Aorta (tissue), 5 donors: ENCODE measurements at places on chromosomes 5 and 9. TPM values are rescaled to one million over a fixed set of nuclear protein-coding genes. Genes with fewer than 3 reads are reported as not detected.

DNA sequence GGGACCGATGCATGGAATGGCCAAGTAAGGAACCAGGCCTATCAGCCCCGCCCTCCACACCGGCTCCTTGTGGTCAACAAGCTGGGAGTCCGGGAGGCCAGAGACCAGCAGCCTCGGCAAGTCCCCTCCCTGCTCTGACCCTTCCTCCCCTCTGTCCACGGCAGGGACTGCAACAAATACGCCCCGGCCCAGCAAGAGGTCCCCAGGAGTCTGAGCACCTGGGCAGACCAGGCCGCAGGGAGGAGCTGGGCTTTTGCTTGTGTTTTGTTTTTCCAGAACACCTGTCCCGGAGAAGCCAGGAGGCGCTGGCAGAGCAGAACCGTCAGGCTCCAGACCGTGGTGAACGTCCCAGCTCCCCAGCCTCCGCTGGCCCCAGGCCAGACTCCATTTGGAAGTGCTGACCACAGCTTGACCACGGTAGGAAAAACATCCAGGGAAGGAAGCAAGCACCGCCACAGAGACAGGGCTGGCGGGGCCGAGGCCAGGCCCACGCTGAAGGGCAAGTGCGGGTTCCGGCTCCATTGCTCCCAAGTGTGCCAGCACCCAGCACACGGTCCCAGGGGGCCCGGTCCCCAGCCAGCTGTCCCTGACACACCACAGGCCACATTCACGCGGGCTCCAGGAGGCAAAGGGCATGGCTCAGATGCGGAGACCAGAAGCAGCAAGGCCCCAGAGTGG is 56.7 kb downstream of the VAV2 start:
- H3K36me3 ChIP-seq = peaks cover 3% of the 10 kb centered on the region
- DNase-seq = no peak
- H3K4me3 ChIP-seq = no peak overlapping the region
- no peaks in the 10 kb centered on the region for H3K4me1 ChIP-seq

- no peak overlapping the region for H3K27ac ChIP-seq
- H3K4me3 ChIP-seq = no peak overlapping the region
- H3K36me3 ChIP-seq = no peaks in the 10 kb centered on the region
- no peak for DNase-seq
Observed at GRCh38 chr5:167104351-167104750, 1187.1 kb upstream of the WWC1 start.

GRCh38 chr9:113250807-113251206 is 24.6 kb downstream of the CDC26 start:
- H3K27ac ChIP-seq = no peak overlapping the region
- H3K4me1 ChIP-seq = no peaks in the 10 kb centered on the region
- no peak overlapping the region for H3K4me3 ChIP-seq

DNA sequence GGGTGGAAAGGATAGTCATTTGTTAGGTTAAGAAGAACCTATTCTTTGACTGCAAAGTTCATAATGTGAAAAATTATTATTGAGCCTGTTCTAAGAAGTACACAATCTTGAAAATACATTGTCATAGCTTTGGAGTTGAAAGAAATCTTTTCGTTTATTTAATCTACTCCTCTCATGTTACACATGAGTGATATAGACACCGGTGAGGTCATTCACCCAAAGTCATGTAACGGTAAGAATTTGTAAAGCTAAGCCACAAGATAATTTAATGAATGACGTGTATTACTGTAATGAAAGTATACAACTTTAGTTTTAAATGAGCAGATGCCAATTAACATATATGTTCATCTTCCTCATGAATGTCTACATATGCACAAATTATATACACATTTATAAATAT is 284.1 kb upstream of the PDE4D start:
- H3K27ac ChIP-seq = no peak overlapping the region
- no peaks in the 10 kb centered on the region for H3K27me3 ChIP-seq
- peaks cover 8% of the 10 kb centered on the region for H3K4me1 ChIP-seq
- no peak for DNase-seq
- H3K4me3 ChIP-seq = no peak overlapping the region
- peaks cover 3% of the 10 kb centered on the region for H3K36me3 ChIP-seq

DNA sequence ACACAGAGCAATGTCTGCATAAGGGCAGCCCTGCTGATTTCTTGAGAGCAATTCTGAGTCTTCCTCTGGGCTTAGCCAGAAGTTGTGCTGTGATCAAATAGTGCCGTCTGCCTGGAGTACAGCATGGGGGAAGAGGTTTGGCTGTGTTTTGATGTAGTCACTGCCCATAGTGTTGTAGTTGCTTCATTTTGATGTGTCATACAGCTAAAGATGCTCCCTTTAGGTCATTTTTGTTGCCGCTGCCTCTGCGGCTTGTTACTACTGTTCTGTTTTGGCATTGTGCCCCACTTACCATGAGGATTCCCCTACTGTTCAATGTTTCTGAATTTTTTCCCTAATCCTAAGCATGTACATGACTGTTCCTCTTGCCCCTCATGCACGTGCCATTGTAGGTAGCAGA is 23.0 kb downstream of the SLC36A1 start:
- H3K27me3 ChIP-seq = no peaks in the 10 kb centered on the region
- H3K27ac ChIP-seq = no peak overlapping the region
- DNase-seq = no peak
- peaks cover 10% of the 10 kb centered on the region for H3K36me3 ChIP-seq

GRCh38 chr5:71782393-71782770 is 63.3 kb downstream of the CARTPT start:
- no peaks in the 10 kb centered on the region for H3K27me3 ChIP-seq
- peak overlapping the region; percentile 72 for H3K27ac ChIP-seq
- no peak for DNase-seq
- peaks cover 2% of the 10 kb centered on the region for H3K4me1 ChIP-seq
- H3K36me3 ChIP-seq = no peaks in the 10 kb centered on the region
- peak overlapping the region; percentile 1 for H3K4me3 ChIP-seq

DNA sequence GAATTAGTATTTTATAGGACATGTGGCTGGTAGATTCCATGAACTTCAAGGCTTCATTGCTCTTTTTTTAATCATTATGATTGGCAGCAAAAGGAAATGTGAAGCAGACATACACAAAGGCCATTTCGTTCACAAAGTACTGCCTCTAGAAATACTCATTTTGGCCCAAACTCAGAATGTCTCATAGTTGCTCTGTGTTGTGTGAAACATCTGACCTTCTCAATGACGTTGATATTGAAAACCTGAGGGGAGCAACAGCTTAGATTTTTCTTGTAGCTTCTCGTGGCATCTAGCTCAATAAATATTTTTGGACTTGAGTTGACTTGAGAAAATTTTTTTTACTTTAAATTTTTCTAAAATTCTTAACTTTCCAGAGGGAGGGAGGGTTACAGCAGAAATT is 12.4 kb downstream of the KCNV2 start:
- no peak for DNase-seq
- no peaks in the 10 kb centered on the region for H3K27me3 ChIP-seq
- H3K4me1 ChIP-seq = no peaks in the 10 kb centered on the region
- no peak overlapping the region for H3K4me3 ChIP-seq

ALDH1A1 gene
- total RNA-seq = 107 TPM

DOLK gene
- total RNA-seq = 8.4 TPM

GABRB2 gene
- total RNA-seq = 0.54 TPM

AGXT2 gene
- total RNA-seq = not detected
